Skin of body (tissue), 3 donors: ENCODE measurements at places on chromosomes 5 and 9. TPM values are rescaled to one million over a fixed set of nuclear protein-coding genes. Genes with fewer than 3 reads are reported as not detected.

GRCh38 chr5:148290271-148291195 lies 21.7 kb upstream of the SPINK7 start:
- DNase-seq = no peak

DNA sequence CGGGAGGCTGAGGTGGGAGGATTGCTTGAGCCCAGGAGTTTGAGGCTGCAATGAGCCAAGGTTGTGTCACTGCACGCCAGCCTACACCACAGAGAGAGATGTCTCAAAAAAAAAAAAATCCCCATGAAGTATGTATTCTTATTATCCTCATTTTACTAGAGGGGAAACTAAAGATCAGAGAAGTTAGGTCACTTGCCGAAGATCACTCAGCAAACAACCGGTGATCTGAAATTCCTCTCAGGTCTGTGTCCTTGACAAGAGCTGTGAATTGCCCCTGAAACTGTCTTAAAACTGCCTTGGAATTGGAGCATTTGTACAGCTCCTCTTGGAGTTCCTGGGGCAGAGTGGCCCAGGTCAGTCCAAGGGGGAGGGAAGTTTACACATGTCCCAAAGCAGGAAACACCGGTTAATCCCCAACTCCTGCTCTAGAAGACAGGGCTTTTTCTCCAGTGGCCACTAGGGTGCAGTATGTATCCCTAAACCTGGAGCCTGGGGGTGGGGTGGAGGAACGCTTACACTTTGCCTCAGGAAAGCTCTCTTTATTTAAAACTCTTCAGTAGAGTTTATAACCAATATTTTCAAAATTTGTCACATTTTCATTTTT lies 27.6 kb downstream of the AQP7 start:
- peak; percentile 71 for DNase-seq

Gene CNTFR
- total RNA-seq = 7.5 TPM

Gene CER1
- total RNA-seq = 0.30 TPM
